ENCODE measurements at places on chromosomes 13 and 19. TPM values are rescaled to one million over a fixed set of nuclear protein-coding genes. Genes with fewer than 3 reads are reported as not detected.

PROZ gene
- not detected for total RNA-seq

NLRP7 gene
- total RNA-seq, result not detected

TPTE2 gene
- not detected for total RNA-seq

CYP2F1 gene
- total RNA-seq, result 0.96 TPM

PGLYRP1 gene
- not detected for total RNA-seq

- H3K27me3 ChIP-seq, result no peaks in the 10 kb centered on the region
- H3K27ac ChIP-seq, result no peak overlapping the region
- H3K4me3 ChIP-seq, result no peak overlapping the region
- peaks cover 85% of the 10 kb centered on the region for H3K36me3 ChIP-seq
- H3K4me1 ChIP-seq, result peaks cover 13% of the 10 kb centered on the region
- no peak for DNase-seq
These were observed 14.3 kb downstream of the HNRNPM start for GRCh38 chr19:8459095-8459494.

DNA sequence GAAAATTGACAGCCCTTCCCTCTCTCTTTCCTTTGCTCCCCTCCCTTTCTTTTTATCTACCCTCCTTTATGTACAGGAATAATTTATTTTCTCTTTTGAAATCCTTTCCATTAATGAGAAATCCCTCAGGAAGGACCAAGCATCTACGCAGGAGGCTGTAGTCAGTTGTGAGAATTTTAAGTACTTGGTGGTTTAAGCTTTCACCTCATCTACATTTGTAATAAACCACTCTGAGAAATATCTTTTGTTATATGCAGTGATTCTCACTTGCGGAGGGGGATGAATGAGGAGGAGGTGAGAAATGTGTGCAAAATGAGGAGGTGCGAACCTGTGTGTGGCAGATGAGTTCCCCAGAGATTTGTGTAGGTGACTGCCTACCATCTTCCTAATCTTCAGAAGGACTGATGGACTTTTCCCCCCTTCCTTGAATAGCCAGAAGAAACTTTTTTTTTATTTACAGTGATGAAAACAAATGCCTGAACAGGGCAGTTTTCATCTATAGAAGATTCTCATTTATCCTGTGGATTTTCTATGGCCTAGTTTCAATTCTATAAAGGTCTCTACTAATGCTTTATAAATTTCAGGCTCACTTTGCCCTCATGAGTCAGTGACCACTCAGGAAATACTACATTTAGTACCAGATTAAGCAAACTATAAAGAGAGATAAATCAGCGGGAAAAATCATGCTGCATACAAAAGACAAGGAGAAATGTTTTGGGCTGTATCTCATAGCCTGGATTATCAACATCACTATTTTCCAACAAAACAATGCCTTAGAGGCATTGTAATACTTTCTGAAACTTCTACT is 118.3 kb downstream of the LHFPL6 start:
- no peaks in the 10 kb centered on the region for H3K27me3 ChIP-seq
- H3K27ac ChIP-seq, result no peak overlapping the region
- H3K4me1 ChIP-seq, result no peaks in the 10 kb centered on the region
- no peaks in the 10 kb centered on the region for H3K36me3 ChIP-seq

GRCh38 chr19:18789422-18789869 is 1.7 kb downstream of the COMP start:
- H3K36me3 ChIP-seq, result no peaks in the 10 kb centered on the region
- no peak overlapping the region for H3K4me3 ChIP-seq
- H3K27me3 ChIP-seq, result peaks cover 26% of the 10 kb centered on the region
- peaks cover 20% of the 10 kb centered on the region for H3K4me1 ChIP-seq

GRCh38 chr13:95698047-95698749 is 21.3 kb downstream of the DNAJC3 start:
- DNase-seq, result no peak
- H3K4me1 ChIP-seq, result peaks cover 9% of the 10 kb centered on the region
- H3K36me3 ChIP-seq, result no peaks in the 10 kb centered on the region

DNA sequence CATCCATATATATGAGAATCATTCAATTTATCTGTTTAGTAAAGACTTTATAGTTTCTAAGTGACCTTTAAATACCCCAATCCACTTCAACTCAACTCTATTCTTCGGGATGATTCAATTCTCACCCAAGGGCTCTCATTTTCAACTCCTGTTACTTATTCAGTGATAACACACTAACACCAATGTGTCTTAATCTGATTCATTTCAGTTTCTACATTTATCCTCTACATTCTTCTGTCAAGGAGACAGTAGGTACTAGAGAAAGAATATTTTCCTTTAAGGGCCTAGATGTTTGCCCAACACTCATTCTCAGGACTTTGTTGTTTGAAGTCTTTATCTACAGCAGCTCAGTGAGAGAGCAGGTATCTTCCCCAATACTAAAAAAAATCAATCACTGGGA is 7.1 kb downstream of the ARGLU1 start:
- H3K27ac ChIP-seq, result no peak overlapping the region
- peaks cover 29% of the 10 kb centered on the region for H3K4me1 ChIP-seq
- H3K36me3 ChIP-seq, result peaks cover 16% of the 10 kb centered on the region
- DNase-seq, result no peak
- no peaks in the 10 kb centered on the region for H3K27me3 ChIP-seq

- no peak overlapping the region for H3K27ac ChIP-seq
- DNase-seq, result no peak
- H3K27me3 ChIP-seq, result no peaks in the 10 kb centered on the region
These were observed 502.9 kb upstream of the ARGLU1 start for GRCh38 chr13:107070792-107071191.

DNA sequence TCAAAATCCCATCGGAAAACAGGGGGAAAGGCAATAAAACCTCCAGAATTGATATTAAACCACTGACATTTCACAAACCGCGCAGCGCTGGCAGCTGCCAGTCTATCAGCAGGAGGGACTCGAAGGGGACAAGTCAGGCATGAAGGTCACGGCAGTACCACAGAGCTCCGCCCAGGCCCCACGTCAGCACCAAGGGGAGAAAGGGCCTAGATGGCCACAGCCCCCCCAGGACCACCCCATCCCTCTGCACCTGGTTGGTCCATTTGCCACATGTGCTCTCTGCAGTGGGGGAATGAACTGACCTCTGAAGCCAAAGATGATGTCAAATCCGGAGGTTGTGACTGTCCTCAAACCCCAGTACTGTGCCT is 9.5 kb upstream of the VSTM2B start:
- no peak for DNase-seq
- H3K36me3 ChIP-seq, result no peaks in the 10 kb centered on the region
- H3K4me3 ChIP-seq, result no peak overlapping the region
- H3K27me3 ChIP-seq, result no peaks in the 10 kb centered on the region
- no peak overlapping the region for H3K27ac ChIP-seq

DNA sequence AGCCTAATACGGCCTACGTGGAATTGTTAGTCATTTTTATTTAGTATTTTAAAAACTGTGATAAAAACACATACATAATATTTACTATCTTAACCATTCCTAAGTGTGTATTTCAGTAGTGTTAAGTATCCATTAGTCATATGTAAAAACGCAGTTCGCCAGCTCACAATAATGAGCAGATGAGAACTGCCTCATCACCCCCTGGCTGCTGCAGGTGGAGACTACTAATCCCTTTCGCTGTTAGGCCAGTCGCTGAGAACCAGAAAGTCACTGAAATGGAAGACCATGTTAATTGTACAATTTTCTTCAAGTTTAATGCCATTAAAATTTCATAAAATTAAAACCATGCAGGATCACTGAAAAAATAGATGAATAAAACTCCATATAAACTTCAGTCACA is 1.6 kb downstream of the ESD start:
- peaks cover 14% of the 10 kb centered on the region for H3K4me1 ChIP-seq
- DNase-seq, result no peak
- peak overlapping the region; percentile 85 for H3K4me3 ChIP-seq
- no peak overlapping the region for H3K27ac ChIP-seq
- peaks cover 5% of the 10 kb centered on the region for H3K36me3 ChIP-seq

GRCh38 chr19:13154241-13154778 is 4.1 kb downstream of the IER2 start:
- peak; percentile 41 for DNase-seq
- peak overlapping the region; percentile 96 for H3K27ac ChIP-seq
- peaks cover 6% of the 10 kb centered on the region for H3K36me3 ChIP-seq
- H3K27me3 ChIP-seq, result no peaks in the 10 kb centered on the region

DNA sequence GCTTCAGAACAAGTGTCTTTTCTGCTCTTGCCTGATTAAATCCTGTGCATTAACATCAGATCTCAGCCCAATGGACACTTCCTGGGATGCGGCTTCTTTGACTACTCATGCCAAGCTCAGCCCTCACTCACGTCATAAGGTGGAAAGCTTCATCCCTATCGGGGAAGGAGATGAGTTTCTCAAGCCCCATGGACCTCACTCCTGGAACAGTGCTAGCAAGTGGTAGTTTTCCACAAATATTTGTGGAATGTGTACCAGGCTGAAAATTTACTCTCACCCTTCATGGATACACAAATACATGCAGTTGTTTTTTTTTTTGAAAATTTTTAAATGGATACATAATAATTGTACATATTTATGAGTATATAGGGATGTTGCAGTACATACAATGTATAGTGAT is 34.6 kb upstream of the FARP1 start:
- H3K36me3 ChIP-seq, result no peaks in the 10 kb centered on the region
- H3K4me3 ChIP-seq, result no peak overlapping the region
- DNase-seq, result no peak
- no peaks in the 10 kb centered on the region for H3K4me1 ChIP-seq
- H3K27ac ChIP-seq, result no peak overlapping the region
- no peaks in the 10 kb centered on the region for H3K27me3 ChIP-seq

DNA sequence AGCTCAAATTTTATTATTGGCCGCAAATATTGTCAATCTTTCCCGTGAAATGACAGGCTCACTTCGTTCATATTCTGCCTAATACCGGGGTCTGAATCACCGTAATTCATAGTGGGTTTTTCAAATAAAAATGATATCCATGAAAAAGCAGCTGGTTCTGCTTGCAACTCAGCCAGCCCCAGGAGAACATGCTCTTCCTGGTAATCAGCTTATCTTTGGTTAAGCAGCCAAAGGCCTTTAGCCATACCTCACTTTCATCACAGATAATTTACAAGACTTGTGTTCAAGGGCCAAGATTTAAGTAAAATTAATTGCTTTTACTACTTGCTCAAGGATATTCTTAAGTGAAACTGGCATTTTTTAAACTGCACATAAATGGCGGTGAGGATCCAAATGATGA is 22.5 kb downstream of the RNASEH2B start:
- H3K4me3 ChIP-seq, result no peak overlapping the region
- no peaks in the 10 kb centered on the region for H3K4me1 ChIP-seq
- DNase-seq, result no peak
- H3K27me3 ChIP-seq, result no peaks in the 10 kb centered on the region
- no peak overlapping the region for H3K27ac ChIP-seq

- no peaks in the 10 kb centered on the region for H3K27me3 ChIP-seq
- peaks cover 22% of the 10 kb centered on the region for H3K4me1 ChIP-seq
- H3K4me3 ChIP-seq, result no peak overlapping the region
- no peaks in the 10 kb centered on the region for H3K36me3 ChIP-seq
These were observed 20.3 kb upstream of the GAS6 start for GRCh38 chr13:113883921-113884804.

GRCh38 chr13:95896301-95896700 is 156.9 kb downstream of the UGGT2 start:
- H3K4me3 ChIP-seq, result no peak overlapping the region
- no peaks in the 10 kb centered on the region for H3K27me3 ChIP-seq
- no peaks in the 10 kb centered on the region for H3K4me1 ChIP-seq
- H3K27ac ChIP-seq, result no peak overlapping the region
- no peak for DNase-seq

- no peak overlapping the region for H3K4me3 ChIP-seq
- no peaks in the 10 kb centered on the region for H3K27me3 ChIP-seq
- no peaks in the 10 kb centered on the region for H3K36me3 ChIP-seq
These were observed 9.1 kb upstream of the OLFM2 start for GRCh38 chr19:9945319-9945966.

DNA sequence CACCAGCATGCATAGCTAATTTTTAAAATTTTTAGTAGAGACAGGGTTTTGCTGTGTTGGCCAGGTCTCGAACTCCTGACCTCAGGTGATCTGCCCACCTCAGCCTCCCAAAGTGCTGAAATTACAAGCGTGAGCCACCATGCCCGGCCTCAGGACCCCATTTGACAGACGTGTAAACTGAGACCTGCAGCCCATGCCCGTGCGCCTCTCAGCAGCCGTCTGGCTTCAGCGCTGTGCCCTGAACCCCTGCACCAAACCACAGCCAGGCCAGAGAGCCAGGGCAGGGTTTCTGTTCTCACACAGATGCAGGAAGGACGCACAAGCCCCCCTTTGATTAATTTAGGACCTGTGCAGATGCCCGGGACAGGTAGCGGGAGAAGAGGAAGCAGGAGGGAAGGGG is 7.3 kb upstream of the FFAR1 start:
- H3K27me3 ChIP-seq, result no peaks in the 10 kb centered on the region
- DNase-seq, result no peak
- no peaks in the 10 kb centered on the region for H3K36me3 ChIP-seq
- no peak overlapping the region for H3K27ac ChIP-seq
- H3K4me1 ChIP-seq, result no peaks in the 10 kb centered on the region
- H3K4me3 ChIP-seq, result no peak overlapping the region

GRCh38 chr13:48570216-48570828 is 37.4 kb upstream of the RCBTB2 start:
- DNase-seq, result no peak
- no peak overlapping the region for H3K4me3 ChIP-seq
- peaks cover 11% of the 10 kb centered on the region for H3K4me1 ChIP-seq
- H3K27me3 ChIP-seq, result no peaks in the 10 kb centered on the region
- no peaks in the 10 kb centered on the region for H3K36me3 ChIP-seq

Measured in naive thymus-derived CD4-positive, alpha-beta T cell (primary cell).